ENCODE measurements at places on chromosomes 12 and 14.

DNA sequence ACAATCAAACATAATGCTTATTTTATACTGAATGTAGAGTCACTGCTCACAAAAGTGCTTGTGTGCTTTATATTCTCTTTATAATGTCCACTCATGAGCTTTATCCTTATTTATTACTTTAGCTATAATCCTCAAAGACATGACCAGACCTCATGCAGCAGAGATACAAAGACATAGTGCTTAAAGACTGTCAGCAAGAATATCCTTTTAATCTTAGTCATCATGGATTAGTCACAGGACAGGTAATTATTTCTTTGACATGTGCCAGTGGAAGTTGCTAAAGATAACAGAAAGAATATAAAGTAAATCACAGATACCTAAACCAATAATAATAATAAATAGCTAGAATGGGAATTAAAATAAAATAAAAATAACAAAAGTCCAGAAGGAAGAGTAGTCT lies 707.5 kb downstream of the BCL11B start:
- DNase-seq, result no peak

GRCh38 chr12:94841904-94842610 lies 161.4 kb downstream of the NDUFA12 start:
- no peak for DNase-seq

GRCh38 chr12:111764120-111764821 lies 2.5 kb upstream of the ALDH2 start:
- DNase-seq, result no peak

GRCh38 chr12:59030415-59030814 lies 110.1 kb upstream of the LRIG3 start:
- DNase-seq, result no peak

GRCh38 chr12:24997970-24998582 lies 49.2 kb upstream of the BCAT1 start:
- no peak for DNase-seq

GRCh38 chr12:88932457-88932856 lies 352.2 kb upstream of the KITLG start:
- no peak for DNase-seq

- DNase-seq, result no peak
Observed at GRCh38 chr14:53110096-53110495, 43.0 kb downstream of the DDHD1 start.

DNA sequence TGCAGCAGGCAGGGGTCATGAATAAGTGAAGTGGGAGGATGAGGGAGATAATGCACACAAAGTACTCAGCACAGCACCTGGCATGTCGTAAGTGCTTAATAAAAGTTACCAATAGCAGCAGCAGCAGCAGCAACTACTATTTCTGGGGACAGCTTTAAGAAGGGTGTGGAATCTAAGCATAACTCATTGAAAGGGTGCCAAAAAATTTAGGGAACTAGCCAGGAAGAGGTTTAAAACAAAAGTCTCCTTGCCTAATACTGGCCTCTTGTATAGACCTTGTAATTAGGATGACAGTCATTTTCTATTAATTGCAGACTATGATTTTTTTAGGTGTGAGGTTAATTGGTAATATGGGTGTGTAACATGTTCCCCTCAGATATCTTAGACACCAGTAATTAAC lies 179.9 kb downstream of the PTPN11 start:
- DNase-seq, result no peak

DNA sequence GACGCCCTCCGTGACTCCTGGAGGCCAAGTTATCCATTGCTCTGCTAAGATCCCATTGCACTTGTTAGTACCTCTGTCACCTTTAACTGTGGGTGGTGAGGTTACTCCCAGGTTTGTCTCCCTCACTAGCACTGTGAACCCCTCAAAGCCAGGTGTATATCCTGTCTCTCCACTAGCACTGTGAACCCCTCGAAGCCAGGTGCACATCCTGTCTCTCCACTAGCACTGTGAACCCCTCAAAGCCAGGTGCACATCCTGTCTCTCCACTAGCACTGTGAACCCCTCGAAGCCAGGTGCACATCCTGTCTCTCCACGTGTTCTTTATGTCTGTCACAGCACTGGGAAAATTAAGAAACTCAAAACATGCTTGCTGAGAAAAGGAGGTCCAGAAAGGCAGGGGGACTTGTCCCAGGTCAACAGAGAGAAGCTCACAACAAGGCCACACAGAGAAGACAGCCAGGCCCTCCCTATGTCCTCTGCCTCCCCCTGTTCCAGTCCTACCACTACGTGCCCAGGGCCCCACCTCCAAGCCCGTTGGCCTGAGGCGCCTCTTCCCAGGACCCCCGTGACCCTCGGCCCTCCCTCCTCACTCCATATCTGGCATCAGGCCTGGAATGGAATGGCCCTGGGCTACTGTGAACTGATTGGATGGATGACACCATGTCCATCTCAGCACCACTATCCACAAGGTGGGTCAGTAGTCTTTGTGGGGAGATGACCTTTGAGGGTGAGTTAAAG lies 26.4 kb upstream of the FKBP4 start:
- no peak for DNase-seq

GRCh38 chr12:54859502-54859901 lies 5.2 kb downstream of the MUCL1 start:
- DNase-seq, result no peak

DNA sequence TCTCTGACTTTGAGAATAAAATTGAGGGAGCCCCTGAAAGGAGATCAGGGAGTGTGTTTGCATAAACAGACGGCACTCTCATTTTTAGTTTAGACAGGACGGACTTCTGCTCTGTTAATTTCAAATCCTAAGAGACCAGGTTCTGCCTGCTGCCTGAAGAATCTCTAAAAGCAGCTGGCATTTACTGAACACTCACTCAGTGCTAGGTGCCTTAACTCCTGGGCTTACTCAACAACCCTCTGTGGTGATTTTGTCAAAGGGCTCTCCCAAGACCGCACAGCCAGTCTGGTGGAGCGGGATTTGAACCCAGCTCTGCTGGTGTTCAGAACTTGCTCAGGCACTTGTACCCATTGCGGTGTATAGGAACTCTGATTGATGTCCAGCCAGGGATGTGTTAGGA lies 2.2 kb downstream of the ORAI1 start:
- no peak for DNase-seq

- no peak for DNase-seq
Observed at GRCh38 chr12:18373181-18373580, 111.9 kb downstream of the PIK3C2G start.

GRCh38 chr14:104749111-104749649 lies 3.8 kb upstream of the SIVA1 start:
- DNase-seq, result no peak

DNA sequence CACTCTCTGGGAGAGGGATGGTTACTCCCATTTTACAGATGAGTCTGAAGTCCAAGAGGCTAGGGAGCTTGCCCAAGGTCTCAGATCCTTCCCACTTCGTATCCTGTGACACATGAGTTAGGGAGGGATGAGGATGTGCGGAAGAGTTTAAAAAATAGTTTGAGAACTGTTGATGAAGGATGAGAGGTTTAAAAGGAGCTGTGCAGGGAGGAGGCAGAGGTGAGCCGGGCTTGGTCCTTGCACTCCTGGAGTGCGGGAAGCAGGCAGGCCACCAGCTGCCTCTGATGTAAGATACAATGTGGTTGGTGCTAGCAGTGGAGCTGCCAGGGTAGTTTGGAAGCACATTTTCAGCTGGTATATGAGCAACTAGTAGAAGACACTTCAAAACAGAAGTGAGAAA lies 46.5 kb downstream of the TSPAN9 start:
- DNase-seq, result no peak

- no peak for DNase-seq
Observed at GRCh38 chr12:56721216-56721615, 3.9 kb downstream of the NACA start.

DNA sequence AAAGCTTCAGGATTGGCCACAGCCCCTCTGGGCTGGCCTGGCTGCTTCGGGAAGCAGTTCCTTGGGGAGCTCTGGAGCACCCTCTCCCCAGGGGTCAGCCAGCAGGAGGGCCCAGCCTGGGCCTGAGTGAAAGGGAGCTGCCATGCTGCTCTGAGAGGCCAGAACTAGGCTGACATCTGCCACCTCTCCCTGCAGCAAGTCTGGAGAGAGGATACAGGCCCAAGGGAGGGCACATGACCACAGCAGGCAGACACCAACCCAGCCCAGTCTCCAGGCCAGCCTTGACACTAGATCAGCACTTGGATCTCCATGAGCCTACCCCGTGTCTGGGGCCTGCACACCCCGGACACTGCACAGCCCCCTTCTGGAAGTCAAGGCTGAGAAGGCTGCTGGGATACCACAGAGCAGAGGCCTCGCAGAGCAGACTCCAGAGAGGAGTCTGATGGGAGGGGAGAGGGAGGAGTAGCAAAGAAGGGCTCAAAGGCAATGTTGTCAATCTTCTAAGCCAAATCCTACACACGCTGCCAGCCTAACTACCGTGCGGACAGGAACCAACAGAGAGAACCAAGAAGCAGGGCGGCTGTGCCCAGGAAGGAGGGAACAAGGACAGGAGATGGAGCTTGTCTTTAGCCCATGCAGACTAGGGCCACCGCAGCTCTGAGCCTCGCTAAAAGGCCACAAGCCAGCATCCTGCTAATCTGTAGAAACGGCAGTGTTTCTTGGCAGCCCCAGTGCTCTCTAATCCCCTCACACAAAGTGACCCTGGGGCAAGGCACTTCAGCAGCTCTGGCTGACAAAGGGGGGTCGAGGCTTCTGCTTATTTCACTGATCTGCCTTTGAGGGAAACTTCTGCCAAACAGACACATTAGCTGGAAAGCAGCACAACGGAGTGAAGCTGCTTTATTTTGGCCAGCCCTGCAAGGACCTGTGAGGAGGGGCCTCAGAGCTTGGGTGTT lies 12.9 kb downstream of the COL2A1 start:
- DNase-seq, result no peak

GRCh38 chr14:87916103-87916885 lies 76.7 kb downstream of the GALC start:
- no peak for DNase-seq

GRCh38 chr12:8822298-8822697 lies at the start of gene A2ML1:
A2ML1 (plus strand) TSS chr12:8822621; CDS start chr12:8822652, 31 bp downstream.
- no peak for DNase-seq

- no peak for DNase-seq
Observed at GRCh38 chr12:41242603-41243002, 54.5 kb downstream of the PDZRN4 start.

- DNase-seq, result no peak
Observed at GRCh38 chr12:50655374-50655921, 108.5 kb upstream of the ATF1 start.

GRCh38 chr14:105131241-105131640 lies 37.3 kb downstream of the JAG2 start:
- no peak for DNase-seq

GRCh38 chr12:7624478-7624877 lies 41.2 kb downstream of the APOBEC1 start:
- DNase-seq, result no peak

DNA sequence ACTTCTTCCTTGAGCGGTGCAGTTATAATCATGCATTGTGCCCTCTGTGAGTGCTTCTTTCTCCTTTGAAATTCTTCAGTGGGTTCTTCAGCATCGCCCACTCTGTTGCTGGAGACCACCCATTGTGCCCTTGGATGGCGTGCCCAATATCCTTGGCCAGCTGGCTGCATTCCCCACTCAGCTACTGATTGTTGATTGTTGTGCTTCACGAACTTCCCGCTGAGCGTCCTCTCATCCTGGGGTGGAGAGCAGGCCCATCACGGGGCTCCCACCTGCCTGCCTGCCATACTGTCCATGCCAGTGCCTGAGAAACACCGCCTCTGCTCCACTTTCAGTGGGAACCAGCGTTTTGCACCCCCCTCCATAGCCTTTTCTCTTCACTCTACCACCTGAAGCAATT lies 8.6 kb upstream of the SSTR1 start:
- DNase-seq, result no peak

DNA sequence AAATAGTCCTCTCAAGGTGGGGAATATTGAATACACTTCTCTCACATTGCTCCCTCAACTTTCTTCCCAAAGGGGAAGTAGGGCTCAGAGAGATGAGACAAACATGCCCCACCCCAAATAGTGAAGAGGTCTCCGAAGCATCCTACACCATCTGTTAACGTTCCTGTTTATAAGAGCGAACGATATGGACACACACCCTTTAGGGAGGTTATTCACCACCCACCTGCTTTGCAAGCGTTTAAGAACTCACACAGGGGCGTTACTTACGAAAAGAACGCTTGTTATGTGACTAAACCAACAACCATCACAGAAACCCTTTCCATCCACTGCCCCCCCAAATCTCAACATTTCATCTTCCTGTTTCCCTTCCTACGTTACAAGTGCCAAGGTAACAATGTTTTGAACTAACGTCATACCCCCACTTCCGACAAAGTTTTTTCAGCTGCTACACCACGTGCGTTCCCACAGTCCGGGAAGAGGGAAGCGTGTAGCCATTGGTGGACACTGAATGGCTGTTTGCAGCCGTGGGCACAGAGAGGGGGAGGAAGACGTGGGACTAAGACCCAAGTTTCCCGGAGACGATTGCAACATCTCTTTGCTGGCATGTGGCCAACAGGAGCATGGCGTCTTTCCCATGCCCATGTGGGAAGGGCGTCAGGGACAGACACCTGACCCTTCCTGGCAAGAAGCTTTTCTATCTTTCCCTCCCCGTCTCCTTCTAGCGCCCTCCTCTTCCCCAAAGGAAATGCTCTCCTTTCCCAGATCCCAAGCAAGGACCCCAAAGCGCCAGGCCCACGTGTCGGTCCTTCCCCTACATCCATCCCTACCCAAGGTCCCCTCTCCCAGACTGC lies 1.2 kb downstream of the YBX3 start:
- peak; percentile 98 for DNase-seq

DNA sequence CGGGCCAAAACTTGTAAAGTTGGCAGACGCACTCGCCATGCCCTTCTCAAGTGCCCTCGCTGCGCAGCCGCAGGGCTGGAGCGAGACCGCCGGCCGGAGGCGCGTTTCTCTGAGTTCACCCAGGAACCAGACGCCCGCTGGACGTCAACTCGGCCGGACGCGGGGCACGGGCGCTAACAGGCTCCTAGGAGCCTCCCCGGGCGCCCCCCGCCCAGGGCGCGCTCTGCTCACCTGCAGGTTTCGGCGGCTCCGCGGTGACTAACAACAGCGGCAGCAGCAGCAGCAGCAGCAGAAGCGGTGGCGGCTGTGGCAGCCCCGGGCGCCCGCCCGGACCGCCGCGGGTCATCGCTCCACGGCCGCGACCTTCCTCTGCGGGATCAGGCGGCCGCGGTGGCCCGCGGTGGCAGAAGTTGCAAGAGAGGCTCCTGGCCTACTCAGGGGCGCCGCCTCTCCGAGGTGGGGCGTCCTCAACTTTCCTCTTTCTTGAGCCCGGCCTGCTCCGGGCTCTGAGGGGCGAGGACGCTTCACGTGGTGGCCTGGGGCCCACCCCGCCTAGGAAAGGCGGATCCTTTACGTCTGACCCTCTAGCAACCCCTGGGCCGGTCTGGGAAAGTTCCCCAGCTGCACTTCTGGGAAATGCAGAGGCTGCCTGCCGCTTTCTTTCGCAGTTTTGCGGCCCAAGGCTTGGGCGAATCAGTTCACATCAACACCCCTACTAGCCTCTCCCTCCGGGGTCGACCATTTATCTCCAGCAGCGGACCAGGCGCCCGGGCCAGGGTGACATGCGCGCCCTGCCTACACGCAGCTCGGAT lies at the start of gene PLBD1:
TSS of gene PLBD1 (minus strand) at position 533 of the 812 bp plus-strand sequence. CDS start at position 346, 187 bp downstream.
- DNase-seq, result no peak

GRCh38 chr14:91289464-91289863 lies 45.0 kb upstream of the GPR68 start:
- DNase-seq, result no peak

All from HS-5 (cell line).